ENCODE measurements at places on chromosomes 11 and 22.
A peak's percentile ranks its signal among the peaks of the same experiment; 100 is the strongest.

DNA sequence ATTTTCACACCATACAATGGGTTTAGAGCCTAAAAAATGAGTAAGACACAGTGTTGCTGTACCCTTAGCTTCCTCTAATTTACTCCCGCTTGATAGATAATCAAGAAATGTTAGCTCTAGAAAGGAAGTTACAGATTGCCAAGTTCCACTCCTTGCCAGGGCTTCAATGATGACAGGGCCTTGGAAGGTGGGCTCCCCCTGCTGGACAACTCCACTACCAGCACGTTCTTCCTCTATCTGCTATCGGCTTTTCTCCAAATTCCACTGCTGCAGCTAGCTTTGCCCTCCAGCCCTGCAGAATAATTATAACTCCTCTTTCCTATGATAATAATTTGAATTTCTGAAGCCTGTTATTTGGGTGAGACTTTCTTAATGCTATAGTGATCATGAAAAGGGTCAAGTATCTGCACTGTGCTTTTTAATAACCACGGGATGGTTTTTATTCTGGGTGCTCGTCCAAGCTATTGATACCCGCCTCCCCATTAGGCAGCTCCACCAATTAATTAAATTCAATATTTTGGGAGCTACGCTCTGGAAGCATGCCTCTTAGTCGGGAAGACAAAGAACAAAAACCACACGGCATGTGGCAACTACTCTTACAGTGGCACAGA is 9.0 kb downstream of the SYN3 start:
- DNase-seq = peak; percentile 62

- DNase-seq = peak; percentile 47
Measured at GRCh38 chr11:2090172-2091111, 48.7 kb downstream of the IGF2 start.

GRCh38 chr11:39542460-39542859 is 1917.0 kb downstream of the LRRC4C start:
- no peak for DNase-seq

DNA sequence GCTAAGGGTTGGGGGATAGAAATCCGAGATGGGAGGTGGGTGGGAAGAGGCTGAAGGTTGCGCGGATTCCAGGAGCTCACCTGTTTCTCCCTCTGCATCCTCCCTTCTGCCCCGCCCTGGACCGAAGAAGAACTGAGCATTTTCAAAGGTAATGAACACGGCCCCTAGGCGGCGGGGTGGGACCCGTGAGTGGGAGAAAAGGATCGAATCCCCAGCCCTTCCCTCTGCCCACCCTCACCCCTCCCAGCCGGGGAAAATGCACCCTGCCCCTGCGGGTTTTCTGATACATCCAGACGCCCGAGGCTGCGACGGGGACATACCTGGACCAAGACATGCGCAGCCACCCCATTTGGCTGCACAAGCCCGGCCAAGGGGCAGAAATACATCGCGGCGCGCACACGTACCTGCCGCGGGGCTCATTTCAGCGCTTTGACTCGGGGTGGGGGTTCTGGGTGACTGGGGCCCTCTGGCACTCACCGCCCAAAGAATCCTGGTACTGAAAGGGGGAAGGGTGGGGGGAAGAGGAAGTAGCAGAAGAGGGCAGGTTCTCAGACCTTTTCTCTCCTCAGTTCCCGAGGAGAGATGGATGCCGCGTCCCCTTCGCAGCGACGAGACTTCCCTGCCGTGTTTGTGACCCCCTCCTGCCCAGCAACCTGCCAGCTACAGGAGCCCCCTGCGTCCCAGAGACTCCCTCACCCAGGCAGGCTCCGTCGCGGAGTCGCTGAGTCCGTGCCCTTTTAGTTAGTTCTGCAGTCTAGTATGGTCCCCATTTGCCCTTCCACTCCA is 6.0 kb downstream of the VSIG2 start:
- DNase-seq = peak; percentile 87

DNA sequence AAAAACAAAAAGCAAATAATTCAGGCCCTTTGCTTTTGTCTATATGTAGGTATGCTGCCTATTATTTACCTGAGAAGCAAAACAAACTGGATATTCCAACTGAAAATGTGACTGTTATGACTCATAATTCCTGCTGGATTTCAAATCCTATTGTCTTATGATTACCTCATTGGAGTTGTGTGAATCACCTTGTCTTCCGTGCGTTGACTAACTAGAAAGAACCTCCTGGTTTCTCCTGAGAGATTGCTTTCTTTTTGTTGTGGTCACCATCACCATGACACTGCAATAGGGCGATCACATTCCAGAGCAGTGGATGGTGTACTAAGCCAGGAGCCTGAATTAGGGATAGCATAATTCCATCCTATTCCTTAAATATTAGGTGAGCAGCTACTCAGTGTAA is 23.0 kb upstream of the EXPH5 start:
- no peak for DNase-seq

- DNase-seq = no peak
Measured at GRCh38 chr11:73216465-73216864, 1.6 kb upstream of the P2RY2 start.

DNA sequence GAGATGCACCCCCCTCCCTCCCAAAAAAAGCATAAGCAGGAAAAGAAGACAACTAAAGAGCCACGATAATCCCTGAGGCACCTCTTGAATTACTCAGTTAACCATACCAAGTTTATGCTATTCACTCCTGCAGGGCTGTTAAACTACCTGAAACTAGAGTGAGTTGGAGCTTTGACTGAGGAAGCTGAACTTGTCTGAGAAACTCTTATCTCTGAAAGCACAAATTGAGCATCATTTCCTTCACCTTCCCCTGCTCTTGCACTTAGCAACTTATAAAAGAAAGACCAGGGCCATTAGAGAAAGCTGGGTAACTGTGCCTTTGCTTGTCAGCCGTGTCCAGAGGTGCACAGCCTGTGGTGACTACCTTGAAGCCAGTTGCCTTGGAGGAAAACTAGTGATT is 745.6 kb downstream of the NELL1 start:
- no peak for DNase-seq

DNA sequence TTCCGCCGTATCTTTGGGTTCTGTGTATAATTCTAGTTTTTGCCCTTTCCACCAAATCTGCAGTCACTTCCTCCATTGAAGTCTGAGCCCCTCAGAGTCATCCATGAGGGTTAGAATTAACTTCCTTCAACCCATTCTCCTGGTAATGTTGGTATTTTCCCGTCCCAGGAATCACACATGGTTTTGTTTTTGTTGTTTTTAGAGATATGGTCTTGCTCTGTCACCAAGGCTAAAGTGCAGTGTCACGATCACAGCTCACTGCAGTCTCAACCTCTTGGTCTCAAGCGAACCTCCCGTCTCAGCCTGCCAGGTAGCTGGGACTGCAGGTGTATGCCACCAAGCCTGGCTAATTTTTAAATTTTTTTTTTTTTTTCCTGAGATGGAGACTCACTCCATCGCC is 18.7 kb downstream of the ZBED4 start:
- no peak for DNase-seq

DNA sequence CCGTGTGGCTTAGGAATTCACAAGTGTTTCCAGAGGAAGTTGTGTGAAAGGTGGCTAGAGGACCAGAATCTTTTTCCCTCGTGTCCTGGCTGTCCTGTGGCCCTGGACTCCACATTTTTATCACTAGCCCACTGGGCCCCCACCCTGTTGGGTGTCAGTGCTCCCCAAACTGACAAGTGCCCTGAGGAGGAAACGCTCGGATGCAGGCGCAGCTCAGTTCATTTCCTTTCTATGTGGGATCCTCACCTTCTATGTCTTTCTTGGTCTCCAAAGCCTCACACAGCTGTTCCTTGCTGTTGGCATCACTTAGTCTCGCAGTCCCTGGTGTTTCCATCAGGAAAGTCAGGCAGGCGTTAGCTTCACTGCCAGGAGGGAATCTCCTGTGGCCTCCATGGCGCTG is 68.0 kb upstream of the KCNQ1OT1 start:
- DNase-seq = no peak

GRCh38 chr11:115458877-115459276 is 45.3 kb downstream of the CADM1 start:
- DNase-seq = no peak

GRCh38 chr11:58531865-58532341 is 24.0 kb upstream of the OR5B21 start:
- no peak for DNase-seq

- peak; percentile 95 for DNase-seq
Measured at GRCh38 chr11:123511037-123511870, 81.2 kb downstream of the GRAMD1B start.

DNA sequence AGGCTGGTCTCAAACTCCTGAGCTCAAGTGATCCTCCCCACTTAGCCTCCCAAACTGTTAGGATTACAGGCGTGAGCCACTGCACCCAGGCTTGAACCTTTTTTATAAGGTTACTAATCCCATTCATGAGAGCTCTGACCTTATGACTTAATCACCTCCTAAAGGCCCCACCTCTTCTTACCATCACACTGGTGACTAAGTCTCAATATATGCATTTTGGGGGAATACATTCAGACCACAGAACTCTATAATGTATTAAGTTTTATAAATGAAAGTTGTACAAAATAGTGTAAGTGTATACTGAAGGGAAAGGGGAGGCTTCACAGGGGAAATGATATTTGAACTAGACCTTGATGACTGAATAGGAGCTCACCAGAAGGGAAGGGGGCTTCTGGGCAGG is 28.4 kb upstream of the RBFOX2 start:
- DNase-seq = no peak

- DNase-seq = no peak
Measured at GRCh38 chr11:2168286-2169004, 3.2 kb downstream of the TH start.

DNA sequence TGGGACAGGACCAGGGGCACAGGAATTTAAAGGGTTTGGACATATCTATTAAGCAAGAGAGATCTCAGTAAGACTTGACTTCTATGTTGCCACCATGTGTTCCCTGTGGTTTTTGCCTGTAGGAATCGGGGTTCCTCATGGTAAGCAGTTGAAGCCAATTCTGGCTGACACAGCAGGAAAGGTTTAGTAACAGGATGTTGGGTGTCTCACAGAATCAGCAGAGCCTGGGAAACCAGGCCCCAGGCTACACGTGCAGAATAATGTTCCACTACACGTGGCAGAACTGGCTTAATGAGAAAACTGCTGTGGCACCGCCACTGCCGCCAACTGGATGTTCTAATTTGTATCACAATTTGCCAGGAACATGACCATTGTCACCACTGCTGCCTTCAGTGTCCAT is 264.6 kb upstream of the PLET1 start:
- DNase-seq = no peak

- DNase-seq = no peak
Measured at GRCh38 chr22:22425356-22425755, 83.2 kb downstream of the ZNF280B start.

GRCh38 chr22:21651521-21652009 is 9.5 kb downstream of the SDF2L1 start:
- DNase-seq = peak; percentile 83

DNA sequence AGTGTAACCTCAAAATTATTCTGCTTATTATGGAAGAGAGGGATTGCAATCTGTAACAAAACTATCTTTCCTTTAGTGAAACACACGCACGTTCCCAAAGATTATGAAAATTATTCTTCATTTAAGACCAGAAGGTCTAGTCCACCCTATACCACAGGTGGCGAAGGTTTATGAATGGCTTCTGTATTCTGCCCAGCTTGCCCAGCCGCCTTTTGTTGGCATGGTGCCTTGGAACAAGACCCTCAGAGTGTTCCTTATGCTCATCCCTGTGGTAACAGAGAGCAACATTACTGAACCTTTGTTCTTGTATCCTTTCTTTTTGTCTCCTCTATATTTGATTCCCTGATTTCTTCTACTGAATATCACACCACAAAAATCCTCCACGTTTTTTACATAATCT is 116.4 kb downstream of the FAR1 start:
- no peak for DNase-seq

- DNase-seq = no peak
Measured at GRCh38 chr11:113764527-113765219, 8.8 kb downstream of the ZW10 start.

- no peak for DNase-seq
Measured at GRCh38 chr11:122375687-122376399, 259.8 kb upstream of the BLID start.

DNA sequence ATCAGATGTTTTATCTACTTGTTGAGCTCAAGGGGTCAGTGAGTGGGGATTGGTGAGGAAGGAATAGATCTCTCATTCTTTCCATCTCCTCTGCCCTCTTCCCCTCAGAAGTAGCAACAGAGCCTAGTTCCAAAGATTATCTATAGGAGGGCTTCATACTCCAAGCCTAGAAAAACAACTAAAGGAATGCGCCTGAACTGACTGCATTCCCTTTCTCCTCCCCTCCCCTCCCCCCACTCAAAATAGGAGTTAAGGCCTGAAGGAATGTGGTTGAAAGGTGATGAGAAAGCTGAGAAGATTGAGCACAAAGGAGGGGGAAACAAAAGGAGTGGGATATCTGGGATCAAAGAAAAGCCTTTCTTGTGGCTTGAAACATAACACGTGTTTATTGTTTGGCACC is 10.5 kb downstream of the EMSY start:
- DNase-seq = peak; percentile 61

DNA sequence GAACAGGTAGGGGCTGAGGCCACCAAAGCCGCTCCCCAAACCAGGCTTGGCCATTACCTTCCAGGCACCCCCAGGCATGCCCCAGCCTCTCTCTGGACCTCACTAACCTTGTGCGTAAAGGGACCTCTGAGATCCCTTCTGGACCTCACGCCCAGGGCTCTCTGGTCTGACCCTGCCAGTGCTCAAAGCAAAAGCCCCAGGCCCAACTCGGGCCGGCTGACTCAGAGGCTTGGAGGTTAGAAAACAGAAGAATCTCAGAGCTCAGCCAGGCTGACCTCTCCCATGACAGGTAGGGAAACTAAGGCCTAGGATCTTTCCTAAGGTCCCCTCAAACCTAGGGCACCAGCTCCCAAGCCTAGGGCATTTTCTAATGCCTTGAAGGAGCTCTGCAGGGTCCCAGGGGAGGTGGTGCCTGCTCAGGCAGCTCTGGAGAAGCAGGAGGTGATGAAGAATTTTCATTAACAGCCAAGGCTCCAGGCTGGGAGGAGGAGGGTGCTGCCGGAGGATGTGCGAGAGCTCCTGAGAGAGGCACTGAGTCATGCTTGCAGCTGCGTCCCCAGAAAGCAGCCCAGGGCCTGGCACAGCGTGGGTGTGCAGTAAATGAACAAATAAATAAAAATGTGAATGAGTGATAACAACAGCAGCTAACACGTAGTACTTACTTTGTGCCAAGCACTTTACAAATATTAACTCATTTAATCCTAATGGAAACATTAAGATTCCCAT is 25.6 kb downstream of the ARRB1 start:
- peak; percentile 59 for DNase-seq

DNA sequence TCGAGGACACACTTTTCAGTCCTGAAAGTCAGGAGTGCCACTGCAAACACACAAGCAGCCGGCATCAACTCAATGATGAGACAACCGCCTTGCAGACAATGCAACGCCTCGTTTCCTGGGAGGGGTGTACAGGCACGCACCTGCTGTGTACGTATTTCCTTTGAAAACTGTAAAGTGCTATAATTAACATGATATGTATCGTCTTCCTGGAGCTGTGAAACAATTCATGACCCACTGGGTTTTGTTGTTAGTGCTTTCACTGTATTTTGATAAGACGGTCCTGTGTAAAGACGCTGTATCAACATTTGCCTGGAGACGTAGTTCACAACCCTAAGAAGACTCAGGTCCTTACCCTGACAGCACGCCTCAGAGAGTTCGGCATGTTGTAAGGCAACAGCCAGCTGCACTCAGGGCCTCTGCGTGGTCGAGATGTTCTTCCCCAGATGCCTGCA is 105.7 kb upstream of the ANO1 start:
- no peak for DNase-seq

GRCh38 chr11:128116885-128117284 is 470.5 kb downstream of the ETS1 start:
- no peak for DNase-seq

All from H7 (cell line).